Left renal pelvis (tissue), 4 donors: ENCODE measurements at places on chromosomes 1 and 21.

GRCh38 chr1:117068580-117068979, 8.5 kb downstream of the TTF2 start:
- no peak for DNase-seq

DNA sequence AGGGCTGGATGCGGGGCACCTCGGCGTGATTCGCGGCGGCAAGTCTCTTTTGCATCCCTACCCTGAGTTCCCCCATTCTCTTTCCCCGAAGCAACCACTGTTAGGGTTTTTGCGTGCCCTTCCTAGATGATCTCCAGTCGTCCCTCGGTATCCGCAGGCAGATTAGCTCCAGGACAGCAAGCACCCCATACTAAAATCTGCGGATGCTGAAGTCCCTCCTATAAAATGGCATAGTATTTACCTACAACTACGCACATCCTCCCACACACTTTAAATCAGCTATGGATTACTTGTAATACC, 22.8 kb upstream of the CFAP126 start:
- DNase-seq, result no peak

DNA sequence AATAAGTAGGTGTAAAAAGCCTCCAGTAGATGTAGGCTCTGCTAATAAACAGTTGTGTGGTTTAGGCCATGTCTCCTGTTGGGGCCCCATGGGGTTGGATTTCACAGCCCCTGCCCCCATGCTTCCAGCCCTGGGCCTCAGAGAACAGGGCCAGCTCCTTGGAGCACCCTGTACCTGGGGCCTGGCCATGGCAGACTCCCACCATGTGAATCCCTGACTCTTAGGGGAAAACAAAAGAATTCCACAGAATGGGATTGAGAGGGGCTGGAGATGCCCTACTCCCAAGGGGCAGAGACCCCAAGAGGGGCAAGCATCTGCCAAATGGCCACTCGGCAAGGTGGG, 11.5 kb downstream of the LRP8 start:
- no peak for DNase-seq

- no peak for DNase-seq
These were observed 1431.7 kb upstream of the B3GALT2 start for GRCh38 chr1:194618101-194618500.

DNA sequence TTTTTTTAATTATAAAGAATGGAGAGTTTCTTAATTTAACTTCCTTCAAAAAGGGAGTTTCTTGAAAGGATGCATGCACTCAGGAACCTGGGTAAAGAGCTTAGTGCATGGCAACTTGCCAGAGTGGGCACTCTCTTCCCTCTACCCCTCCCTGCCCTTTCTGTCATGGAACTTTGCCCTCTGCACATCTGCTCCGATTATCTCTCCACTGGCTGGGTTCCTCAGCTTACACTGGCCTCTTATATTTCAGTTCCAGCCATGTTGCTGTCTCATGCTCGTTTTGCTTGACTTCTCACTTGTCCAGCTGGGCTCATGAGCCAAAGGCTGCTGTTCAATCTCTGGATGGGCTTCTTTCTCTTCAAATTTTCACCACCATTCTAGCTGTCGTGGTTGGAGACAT, 87.0 kb downstream of the NCAM2 start:
- no peak for DNase-seq

- DNase-seq, result no peak
These were observed 198.1 kb downstream of the SLC35F3 start for GRCh38 chr1:234102583-234102982.
